ENCODE measurements at places on chromosomes 3 and 15.

- no peak for DNase-seq
Observed at GRCh38 chr3:25493786-25494185, 65.7 kb downstream of the RARB start.

- DNase-seq = no peak
Observed at GRCh38 chr3:25513642-25514266, 85.7 kb downstream of the RARB start.

DNA sequence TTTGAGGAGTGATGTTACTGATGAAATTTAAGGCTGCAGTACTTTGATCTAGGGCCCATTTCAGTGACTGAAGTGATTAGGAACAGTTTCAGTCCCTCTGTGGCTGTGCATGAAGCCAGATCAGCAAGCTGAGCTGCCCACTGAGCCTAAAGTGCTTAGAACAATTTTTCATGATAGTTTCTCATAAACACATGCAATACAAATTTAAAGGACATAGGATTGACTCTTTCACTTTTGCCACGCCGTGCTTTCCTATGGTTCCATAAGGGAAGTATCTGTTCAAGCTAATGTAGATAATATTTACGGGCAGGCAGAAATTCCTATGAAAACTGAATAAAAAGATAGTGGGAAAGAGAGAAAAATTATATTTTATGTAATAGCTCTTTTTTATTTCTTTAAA, 10.6 kb downstream of the ANKUB1 start:
- DNase-seq = no peak

DNA sequence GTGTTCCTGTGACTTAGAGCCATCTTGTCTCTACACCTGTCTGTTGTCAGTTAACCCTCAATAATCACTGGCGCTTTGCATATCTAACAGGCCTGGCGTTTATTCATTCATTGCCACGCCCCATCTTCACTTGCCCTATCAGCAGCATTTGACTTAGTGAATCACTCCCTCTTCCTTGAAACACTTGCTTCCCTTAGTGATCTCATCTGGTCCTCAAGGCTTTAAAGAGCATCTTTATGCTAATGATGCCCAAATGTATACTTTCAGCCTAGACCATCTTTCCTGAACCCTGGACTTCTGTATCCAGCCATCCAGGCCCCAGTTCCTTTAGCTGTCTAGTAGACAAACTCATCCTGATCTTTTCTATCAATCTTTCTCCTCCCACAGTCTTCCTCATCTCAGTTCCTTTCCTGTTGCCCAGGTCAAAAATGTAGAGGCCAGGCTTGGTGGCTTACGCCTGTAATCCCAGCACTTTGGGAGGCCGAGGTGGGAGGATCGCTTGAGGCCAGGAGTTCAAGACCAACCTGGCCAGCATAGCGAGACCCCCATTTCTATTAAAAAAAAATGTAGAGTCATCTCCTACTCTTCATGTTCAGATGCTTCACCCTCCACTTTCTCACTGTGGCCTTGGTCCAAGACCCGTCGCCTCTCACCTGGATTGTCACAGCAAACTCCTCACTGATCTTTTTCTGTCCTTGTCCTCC, 1.4 kb upstream of the IGDCC4 start:
- no peak for DNase-seq

DNA sequence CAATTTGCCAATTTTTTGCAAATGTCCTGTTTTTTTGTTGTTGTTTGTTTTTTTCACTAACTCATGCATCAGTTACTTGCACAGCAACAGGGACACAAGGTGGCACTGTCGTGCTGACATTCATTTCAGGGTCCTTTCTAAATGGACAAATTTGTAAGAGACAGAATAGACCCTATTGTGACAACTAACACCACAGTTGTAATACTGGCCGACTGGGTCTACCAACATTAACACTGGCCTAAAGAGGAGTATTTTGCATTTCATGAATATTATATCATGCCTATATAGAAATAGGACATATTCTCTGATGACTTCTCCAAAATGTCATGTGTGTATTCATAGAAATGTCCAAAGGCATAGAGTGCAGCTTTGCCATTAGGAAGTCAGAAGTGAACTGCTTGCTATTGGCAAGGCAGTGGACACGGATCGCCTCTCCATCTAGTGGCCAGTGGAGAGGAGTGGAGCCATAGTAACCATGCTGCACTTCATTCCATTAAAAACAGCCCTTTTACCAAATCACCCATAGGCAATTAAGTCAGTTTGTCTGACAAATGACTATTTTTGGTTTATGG, 54.8 kb downstream of the ZBTB20 start:
- DNase-seq = peak; percentile 5

- no peak for DNase-seq
Observed at GRCh38 chr3:134608023-134608770, 42.6 kb downstream of the KY start.

GRCh38 chr3:77500721-77501120, 460.8 kb downstream of the ROBO2 start:
- DNase-seq = no peak

DNA sequence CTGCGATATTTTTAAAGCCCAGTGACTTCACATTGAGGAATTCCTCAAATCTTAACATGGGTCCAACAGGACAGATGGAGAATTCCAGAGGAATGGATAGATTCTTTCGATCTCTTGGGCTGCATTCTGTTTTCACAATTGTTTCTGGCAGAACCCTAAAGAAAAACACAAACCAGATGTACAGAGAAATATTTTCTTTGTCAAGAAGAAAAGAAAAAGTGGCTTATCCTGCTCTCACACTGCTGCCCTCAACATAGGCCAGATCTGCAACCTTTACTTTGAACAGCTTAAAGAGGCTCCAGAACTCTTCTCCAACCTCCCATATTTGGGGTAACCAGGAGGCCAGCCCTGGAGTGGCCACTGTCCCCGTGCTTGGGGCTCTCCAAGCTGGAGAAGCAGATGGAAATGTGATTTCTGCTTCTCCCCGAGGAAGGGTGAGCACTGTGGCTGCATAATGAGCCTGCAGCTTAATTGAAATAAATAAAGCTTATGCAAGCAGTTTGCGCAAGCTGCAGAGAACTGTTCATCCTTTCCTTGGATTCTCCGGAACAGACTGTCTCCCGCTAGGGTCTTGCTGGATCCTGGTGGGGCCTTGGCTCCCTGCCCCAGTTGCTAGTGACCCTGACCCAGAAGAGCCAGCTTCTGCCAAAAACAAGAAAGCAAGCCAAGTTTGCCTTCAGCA, 453.2 kb upstream of the PROK2 start:
- no peak for DNase-seq

GRCh38 chr3:170967126-170967525, 58.7 kb upstream of the EIF5A2 start:
- DNase-seq = no peak

- DNase-seq = no peak
Observed at GRCh38 chr3:43485931-43486330, 135.9 kb downstream of the ANO10 start.

DNA sequence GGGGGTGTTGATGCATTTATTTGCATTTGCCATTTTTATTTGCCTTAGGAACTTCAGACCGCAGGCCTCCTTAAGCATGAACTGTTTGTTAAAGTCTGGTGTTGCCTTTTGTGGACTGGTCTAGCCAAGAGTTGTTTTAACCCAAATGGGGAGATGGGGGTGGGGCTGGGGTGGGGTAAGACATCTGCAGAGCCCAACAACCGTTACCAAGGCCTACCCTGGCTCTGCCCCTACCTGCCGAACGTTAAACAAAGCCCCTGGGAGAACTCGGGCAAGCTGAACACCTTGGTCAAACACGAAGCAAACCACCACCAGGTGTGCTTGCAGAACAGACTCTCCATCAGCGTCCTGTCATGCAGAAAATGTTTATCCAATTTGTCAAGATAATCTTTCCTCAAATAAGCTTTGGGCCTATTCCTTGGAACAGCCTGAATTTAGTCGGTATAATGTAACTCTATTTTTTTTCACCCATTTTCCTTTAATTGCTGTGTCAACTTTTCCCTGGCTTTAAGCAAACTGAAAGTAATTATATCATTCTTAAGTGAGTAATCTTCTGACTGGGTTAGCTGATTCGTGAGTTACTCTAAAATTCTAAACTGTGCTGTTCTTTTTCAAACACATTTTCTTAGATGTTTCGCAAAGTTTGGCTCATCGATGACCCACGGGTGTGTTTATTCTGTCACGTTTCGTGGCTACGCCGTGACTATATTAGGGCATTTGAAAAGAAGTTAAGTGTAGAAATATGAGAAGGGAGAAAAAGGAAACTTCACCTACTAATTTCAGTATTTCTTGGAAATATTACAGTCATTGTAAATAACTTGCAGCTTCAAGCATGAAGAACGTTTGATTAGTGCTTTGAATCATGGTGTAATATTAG, 127.6 kb downstream of the SOX2 start:
- no peak for DNase-seq

DNA sequence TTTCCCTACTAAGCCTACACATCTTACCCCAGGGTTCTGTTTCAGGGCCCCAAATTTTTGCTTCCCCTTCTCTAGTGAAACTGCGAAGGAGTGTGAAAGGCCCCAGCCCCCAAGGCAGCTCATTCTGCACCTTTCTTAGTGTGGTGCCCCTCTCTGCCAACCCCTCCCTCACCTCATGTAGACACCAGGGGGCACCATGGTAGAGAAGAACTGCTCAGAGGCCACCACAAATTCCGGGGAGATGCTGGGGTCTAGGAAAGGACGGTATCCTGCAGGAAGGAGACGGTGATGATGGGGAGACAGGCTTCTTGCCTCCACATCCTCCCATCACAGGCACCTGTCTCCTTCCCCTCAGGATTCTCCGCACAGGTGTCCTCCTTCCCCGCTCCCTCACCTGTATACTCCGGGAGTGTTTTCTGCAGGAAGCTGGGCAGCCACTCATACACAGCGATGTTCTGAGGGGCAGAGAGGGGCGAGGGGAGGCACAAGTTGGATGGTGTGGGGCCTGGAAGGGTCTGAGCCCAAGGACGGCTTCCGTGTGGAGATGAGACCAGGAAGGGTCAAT, 3.6 kb downstream of the DUOX2 start:
- no peak for DNase-seq

DNA sequence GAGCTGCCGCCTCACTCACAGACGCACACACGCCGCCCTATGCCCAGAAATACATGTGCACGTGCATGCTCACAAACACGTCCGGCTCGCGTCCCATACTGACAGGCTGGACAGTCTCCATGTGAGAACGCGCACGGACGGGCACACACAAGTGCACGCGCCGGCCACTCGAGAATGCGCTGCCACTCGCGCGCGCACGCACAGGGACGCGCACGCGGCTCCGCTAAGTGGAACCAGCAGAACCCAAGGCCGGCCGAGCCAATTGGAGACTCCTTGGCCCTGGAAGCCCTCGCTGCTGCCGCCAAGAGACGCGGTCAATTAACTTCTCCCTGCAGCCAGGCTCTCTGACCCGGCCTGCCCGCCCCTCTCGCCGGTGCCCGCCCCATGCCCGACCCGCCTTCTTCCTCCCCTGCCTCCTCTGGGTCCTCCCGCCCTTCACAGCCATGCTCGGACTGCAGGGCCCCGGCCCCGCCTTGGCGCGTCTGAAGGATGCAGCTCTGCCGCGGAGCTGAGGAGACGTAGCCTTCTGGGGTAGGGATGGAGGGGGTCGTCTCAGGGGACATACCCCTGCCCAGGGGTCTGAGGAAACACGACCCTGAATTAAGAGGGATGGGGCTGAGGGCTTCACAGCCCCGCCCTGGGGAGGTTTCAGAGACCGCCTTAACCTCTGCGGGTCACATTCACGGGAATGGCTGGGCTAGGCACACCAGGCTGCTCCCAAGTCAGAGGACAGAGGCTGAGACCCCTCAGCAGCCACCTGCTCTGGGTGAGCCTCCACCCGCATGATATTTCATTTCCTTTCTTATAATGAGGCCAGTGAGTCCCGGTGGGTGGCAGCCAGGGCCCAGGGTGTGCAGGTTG, 15.0 kb downstream of the PTH1R start:
- no peak for DNase-seq

- DNase-seq = no peak
Observed at GRCh38 chr3:7190095-7190494, 329.2 kb downstream of the GRM7 start.

DNA sequence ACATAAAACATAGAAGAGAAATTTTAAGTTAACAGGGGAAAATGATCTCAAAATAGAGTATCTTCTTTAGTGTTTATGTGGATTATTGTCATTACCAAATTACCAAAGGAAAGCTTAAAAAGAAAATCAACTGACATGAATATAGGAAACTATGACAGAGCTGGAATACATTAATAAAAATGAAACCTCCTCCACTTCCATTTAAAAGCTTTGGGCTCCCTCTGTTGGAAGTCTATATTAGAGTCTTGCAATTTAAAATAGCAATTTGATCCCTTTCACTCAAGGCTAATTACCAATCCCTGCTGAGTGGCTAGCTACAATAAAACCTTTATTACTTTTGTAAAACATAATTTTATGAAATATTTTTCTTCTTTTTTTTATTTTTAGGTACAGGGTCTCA, 61.4 kb upstream of the IMPG2 start:
- no peak for DNase-seq

DNA sequence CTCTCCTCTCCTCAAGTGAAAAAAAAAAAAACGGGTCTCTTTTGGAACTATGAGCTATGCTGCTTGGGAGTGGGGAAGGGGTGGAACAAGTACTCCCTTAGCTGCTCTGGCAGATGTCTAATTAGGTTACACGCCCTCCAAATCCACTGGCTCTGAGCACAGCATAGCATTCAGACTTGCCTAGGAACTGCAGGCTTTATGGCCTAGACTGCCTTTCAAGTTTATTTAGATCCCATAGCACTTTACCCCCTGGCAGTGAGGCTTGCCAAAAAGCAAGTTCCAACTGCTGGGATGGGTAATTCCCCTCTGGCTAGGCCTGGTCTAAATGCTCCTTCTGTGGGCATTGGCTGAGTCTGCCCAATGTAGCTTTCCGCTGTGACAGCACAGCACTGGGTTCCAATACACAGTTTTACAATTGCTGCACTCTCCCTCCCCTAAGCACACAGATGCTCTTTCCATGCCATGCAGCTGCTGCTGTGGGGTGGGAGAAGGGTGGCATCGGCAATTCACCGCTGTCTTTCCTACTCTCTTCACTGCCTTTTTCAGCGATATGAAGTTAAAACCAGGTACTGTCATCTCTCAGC, 152.8 kb downstream of the KCNAB1 start:
- DNase-seq = no peak

Data from activated T-helper 1 cell treated with Interleukin-2 at 50 U/mL for 16 hours (primary cell).